Prostate gland (tissue), 2 donors: ENCODE measurements at places on chromosomes 16 and 17.

- H3K4me1 ChIP-seq, result no peaks in the 10 kb centered on the region
- no peak for DNase-seq
- no peak overlapping the region for H3K27ac ChIP-seq
- H3K27me3 ChIP-seq, result no peaks in the 10 kb centered on the region
These were observed 167.7 kb downstream of the IRX3 start for GRCh38 chr16:54118846-54119245.

DNA sequence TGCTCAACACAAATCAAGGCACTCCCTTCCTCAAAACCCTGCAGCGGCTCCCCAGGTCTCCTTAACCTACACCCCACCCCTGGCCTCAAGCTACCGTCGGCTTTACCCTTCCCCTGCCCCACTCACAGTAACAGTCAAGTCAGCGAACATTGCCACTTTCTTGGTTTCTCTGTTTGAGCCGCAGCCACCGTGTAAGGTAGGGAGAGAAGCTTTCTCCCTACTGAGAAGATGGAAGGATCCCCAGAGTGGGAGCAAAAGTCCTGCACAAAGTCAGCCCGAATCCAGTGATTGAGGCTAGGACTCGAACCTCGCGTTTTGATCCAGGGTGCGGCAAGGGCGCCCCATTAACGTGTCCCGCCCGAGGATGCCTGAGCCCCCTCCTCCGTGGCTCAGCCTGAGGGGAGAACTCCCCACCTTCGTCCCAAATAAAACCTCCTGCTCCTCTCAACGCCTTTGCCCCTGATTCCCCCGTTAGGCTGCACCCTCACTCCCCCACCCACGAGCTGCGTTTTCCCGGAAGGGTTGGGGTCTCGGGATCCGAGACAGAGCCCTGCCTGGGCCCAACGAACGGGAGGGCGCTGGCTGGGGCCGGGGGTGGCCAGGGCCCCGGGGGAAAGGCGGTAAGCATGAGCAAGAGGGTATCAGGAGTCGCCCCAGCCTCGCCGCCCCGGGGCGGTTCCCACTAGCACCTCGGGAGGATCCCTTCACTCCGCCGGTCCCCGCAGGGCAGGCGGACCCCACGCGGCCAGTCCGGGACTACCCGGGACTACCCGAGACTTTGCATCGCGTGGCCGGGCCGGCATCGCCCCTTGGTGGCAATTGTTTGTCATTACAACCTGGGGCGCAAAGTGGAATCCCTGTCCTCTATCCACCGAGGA lies 9.9 kb upstream of the NAGS start:
- peak overlapping the region; percentile 19 for H3K4me3 ChIP-seq
- no peak overlapping the region for H3K27ac ChIP-seq
- peak; percentile 41 for DNase-seq
- no peaks in the 10 kb centered on the region for H3K27me3 ChIP-seq
- H3K4me1 ChIP-seq, result no peaks in the 10 kb centered on the region

DNA sequence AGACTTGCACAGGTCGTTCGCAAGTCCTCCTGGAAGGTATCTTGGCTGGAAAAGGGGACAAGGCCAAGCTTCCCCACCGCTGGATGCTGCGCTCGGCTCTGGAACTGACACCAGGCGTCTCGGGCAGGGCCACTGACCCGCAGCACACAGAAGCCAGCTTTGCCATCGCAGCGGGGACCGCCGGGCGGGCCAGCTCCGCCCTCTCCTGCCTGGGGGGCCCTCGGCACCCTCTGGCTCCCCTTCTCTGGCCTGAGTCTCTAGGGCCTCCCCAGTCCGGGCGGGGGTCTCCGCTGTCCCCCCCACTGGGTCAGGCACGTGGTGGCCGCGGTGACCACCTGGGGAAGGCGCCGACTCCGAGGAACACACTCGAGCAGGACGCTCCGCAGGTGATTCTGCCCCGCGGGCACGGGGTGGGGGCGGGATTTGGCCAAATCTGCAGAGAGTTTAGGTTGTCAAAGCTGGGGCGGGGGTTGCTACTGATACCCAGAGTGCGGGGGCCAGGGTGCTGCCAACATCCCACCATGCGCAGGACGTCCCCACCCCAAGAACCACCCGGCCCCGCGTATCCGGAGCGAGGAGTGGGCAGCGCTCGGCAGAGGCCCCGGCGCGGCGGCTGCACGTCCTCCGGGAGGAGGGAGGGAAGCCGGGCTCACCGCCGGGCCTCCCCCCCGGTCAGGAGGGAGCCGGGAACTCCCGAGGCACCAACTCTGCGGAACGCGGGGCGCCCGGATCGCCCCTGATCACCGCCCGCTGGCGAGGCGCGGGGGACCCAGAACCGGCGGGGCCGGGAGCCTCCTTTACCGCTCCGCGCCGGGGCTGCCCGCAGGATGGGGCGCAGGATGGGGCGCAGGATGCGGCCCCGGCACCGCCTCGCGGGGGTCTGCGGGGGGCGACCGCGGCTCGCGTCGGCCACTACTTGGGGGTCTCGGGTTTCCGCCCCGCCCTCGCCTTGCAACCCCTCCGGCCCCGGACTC lies 744 bp upstream of the METRNL start:
- peak overlapping the region; percentile 70 for H3K4me3 ChIP-seq
- H3K36me3 ChIP-seq, result no peaks in the 10 kb centered on the region
- H3K27me3 ChIP-seq, result no peaks in the 10 kb centered on the region
- no peak for DNase-seq
- peak overlapping the region; percentile 66 for H3K27ac ChIP-seq

DNA sequence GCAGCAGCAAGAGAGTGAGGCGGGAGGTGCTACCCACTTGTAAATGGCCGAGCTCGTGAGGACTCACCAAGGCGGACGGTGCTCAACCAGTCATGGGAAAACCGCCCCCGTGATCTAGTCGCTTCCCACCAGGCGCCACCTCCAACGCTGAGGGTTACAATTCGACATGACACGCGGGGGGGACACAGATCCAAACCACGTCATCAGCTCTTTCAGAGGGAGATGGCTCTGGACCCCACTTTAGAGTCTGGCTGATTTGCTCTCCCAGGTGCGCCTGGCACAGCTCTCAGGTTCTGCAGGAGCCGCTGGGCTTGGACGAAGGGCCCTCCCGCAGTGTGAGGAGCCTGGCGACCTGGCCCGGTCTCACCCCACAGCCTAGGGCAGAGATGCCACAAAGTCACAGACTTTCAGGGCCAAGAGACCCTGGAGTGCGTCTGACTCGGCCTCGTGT lies 21.1 kb upstream of the DOC2B start:
- H3K4me1 ChIP-seq, result no peaks in the 10 kb centered on the region
- no peaks in the 10 kb centered on the region for H3K36me3 ChIP-seq
- DNase-seq, result no peak
- no peak overlapping the region for H3K27ac ChIP-seq
- H3K27me3 ChIP-seq, result no peaks in the 10 kb centered on the region
- no peak overlapping the region for H3K4me3 ChIP-seq

GRCh38 chr16:630249-630814 lies 453 bp upstream of the WFIKKN1 start:
- no peak overlapping the region for H3K4me3 ChIP-seq
- no peak overlapping the region for H3K27ac ChIP-seq
- DNase-seq, result no peak
- no peaks in the 10 kb centered on the region for H3K36me3 ChIP-seq
- peaks cover 6% of the 10 kb centered on the region for H3K4me1 ChIP-seq

DNA sequence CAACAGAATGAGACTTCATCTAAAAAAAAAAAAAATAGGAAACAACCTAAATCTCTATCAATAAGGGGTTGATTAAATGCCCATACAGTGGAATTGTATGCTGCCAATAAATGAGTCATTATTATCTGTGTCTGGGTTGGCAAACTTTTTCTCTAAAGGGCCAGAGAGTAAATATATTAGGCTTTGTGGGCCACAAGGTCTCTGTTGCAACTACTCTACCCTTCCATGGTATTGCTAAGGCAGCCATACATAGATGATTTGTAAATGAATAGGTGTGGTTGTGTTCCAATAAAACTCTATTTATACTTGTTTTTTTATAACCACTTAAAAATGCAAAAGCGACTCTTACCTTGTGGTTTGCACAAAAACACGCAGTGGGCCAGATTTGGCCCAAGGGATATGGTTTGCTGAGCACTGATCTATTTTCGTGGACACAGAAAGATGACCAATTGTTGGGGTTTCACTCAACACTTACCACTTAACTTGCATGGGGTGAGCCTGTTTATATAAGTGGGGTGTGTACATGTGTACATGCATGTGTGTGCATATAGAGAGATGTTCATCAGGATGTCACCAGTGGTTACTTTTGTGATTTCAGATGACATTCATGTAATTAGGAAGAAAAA lies 12.4 kb upstream of the IL4R start:
- H3K4me1 ChIP-seq, result no peaks in the 10 kb centered on the region
- no peak overlapping the region for H3K27ac ChIP-seq
- H3K4me3 ChIP-seq, result no peak overlapping the region
- H3K36me3 ChIP-seq, result no peaks in the 10 kb centered on the region
